ENCODE measurements at places on chromosomes 7 and 10.

DNA sequence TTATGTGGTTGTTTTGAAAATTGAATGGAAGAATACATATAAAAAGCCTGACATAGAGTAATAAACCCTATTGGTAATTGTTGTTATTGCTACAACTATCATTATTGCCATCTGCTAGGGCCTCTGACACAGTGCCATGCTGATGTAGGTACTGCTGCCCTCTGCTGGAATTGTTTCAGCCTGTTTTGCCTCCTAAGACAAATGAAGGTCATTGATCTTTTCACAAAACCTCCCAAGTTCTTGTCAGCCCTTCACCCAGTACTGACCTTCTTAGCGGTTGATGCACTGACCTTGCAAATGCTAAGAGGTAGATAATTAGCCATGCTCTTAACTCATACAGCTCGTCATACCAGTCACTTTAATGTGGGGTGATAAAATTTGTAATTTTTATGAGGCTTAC lies 975.2 kb downstream of the SORCS1 start:
- DNase-seq: no peak
- H3K4me3 ChIP-seq: no peak overlapping the region
- no peaks in the 10 kb centered on the region for H3K4me1 ChIP-seq
- H3K36me3 ChIP-seq: no peaks in the 10 kb centered on the region

DNA sequence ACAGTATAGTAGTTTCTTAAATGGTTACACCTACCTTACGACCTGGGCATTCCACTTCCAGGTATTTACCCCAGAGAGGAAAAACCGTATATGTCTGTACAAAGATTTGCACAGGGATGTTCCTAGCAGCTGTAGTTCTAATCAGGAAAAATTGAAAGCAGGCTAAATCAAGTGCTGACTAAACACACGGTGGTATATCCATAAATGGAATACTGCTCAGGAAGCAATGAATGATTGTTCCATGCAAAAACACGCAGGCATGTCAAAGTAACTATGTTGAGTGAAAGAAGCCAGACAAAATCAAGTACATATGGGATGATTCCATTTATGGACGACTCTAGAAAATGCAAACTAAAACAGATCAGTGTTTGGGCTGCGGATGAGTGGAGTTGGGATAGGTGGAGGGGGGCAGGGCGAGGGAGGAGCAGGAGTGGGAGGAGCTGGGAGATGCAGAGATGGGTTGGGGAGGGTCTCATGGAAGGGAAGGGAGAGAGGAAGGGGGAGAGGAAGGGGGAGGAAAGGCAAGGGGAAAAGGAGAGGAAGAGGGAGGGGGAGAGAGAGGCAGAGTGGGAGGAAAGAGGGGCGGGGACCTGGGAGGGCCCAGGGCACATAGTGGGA lies 484 bp upstream of the MSRB2 start:
- no peaks in the 10 kb centered on the region for H3K4me1 ChIP-seq
- H3K27me3 ChIP-seq: no peaks in the 10 kb centered on the region
- H3K36me3 ChIP-seq: no peaks in the 10 kb centered on the region
- no peak for DNase-seq

GRCh38 chr7:23468526-23469149 lies 1.7 kb downstream of the IGF2BP3 start:
- H3K4me3 ChIP-seq: no peak overlapping the region
- DNase-seq: no peak
- no peak overlapping the region for H3K27ac ChIP-seq
- no peaks in the 10 kb centered on the region for H3K4me1 ChIP-seq

DNA sequence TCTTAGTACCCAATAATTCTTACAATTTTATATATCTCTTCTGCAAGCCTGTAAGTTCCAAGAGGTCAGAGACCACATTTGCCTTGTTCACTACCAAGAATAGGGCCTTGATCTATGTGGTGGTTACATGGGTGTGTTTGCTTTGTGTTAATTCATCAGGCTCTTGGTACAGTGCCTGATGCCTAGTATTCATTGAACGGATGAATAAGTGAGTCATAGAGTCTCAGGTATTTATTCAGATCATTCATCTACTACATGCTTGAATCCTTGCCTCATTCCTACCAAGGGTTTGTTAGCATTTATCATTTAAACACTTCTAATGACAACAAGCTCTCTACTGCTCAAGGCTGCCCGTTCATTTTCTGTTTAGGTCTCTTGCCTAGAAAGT lies 11.3 kb upstream of the SGPL1 start:
- H3K36me3 ChIP-seq: no peaks in the 10 kb centered on the region
- H3K27ac ChIP-seq: no peak overlapping the region
- no peak overlapping the region for H3K4me3 ChIP-seq
- DNase-seq: no peak

DNA sequence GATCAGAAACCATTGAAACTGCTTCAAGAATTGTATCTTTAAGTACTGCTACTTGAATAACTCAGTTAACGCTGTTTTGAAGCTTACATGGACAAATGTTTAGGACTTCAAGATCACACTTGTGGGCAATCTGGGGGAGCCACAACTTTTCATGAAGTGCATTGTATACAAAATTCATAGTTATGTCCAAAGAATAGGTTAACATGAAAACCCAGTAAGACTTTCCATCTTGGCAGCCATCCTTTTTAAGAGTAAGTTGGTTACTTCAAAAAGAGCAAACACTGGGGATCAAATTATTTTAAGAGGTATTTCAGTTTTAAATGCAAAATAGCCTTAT lies 14.7 kb downstream of the HNRNPA2B1 start:
- no peak overlapping the region for H3K27ac ChIP-seq
- no peak overlapping the region for H3K4me3 ChIP-seq
- no peak for DNase-seq
- no peaks in the 10 kb centered on the region for H3K36me3 ChIP-seq
- no peaks in the 10 kb centered on the region for H3K4me1 ChIP-seq

GRCh38 chr7:91949221-91950009 lies 8.8 kb downstream of the AKAP9 start:
- no peaks in the 10 kb centered on the region for H3K27me3 ChIP-seq
- H3K4me3 ChIP-seq: no peak overlapping the region
- no peak for DNase-seq
- H3K36me3 ChIP-seq: no peaks in the 10 kb centered on the region
- H3K27ac ChIP-seq: no peak overlapping the region
- H3K4me1 ChIP-seq: peaks cover 7% of the 10 kb centered on the region

DNA sequence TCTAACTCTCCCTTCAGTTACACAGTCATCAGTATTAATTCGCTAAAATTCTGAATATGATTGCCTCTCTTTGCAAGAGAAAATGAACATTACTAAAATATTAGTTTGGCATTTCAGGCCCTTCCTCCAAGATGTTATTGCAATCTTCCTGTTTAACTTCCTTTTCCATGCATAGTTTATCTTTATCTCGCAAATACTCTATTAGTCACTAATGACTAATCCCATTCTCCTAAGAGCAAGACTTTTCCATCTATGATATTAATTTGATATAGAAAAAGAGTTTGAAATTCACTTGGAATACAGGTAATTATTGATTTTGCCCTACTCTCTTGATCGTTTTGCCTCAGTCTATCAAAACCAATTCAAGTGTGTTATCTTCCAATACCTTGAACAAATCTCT lies 41.8 kb upstream of the SEMA3A start:
- no peaks in the 10 kb centered on the region for H3K4me1 ChIP-seq
- DNase-seq: no peak
- H3K4me3 ChIP-seq: no peak overlapping the region
- H3K27me3 ChIP-seq: no peaks in the 10 kb centered on the region
- H3K27ac ChIP-seq: no peak overlapping the region
- H3K36me3 ChIP-seq: no peaks in the 10 kb centered on the region

- H3K36me3 ChIP-seq: no peaks in the 10 kb centered on the region
- H3K4me3 ChIP-seq: no peak overlapping the region
- no peaks in the 10 kb centered on the region for H3K4me1 ChIP-seq
- H3K27ac ChIP-seq: no peak overlapping the region
- DNase-seq: no peak
- H3K27me3 ChIP-seq: no peaks in the 10 kb centered on the region
These were observed 39.7 kb upstream of the TNKS2 start for GRCh38 chr10:91758303-91759146.

- H3K4me3 ChIP-seq: no peak overlapping the region
- no peaks in the 10 kb centered on the region for H3K4me1 ChIP-seq
- H3K27me3 ChIP-seq: no peaks in the 10 kb centered on the region
- no peak overlapping the region for H3K27ac ChIP-seq
- no peaks in the 10 kb centered on the region for H3K36me3 ChIP-seq
- DNase-seq: no peak
These were observed 67.0 kb upstream of the HPS1 start for GRCh38 chr10:98513704-98514103.
